Suppressor macrophage (primary cell): ENCODE measurements at places on chromosomes 4 and X.

- no peak for DNase-seq
Measured at GRCh38 chr4:39365360-39365759, 802 bp downstream of the RFC1 start.

- DNase-seq = no peak
Measured at GRCh38 chr4:10639664-10640063, 44.9 kb downstream of the CLNK start.

- DNase-seq = no peak
Measured at GRCh38 chr4:155571184-155571944, 95.3 kb upstream of the GUCY1A1 start.

GRCh38 chrX:115652221-115652620 lies 91.2 kb downstream of the PLS3 start:
- no peak for DNase-seq

- DNase-seq = no peak
Measured at GRCh38 chr4:169727616-169728015, 30.1 kb downstream of the HPF1 start.

GRCh38 chr4:143473334-143474126 lies 40.0 kb upstream of the SMARCA5 start:
- peak; percentile 7 for DNase-seq

DNA sequence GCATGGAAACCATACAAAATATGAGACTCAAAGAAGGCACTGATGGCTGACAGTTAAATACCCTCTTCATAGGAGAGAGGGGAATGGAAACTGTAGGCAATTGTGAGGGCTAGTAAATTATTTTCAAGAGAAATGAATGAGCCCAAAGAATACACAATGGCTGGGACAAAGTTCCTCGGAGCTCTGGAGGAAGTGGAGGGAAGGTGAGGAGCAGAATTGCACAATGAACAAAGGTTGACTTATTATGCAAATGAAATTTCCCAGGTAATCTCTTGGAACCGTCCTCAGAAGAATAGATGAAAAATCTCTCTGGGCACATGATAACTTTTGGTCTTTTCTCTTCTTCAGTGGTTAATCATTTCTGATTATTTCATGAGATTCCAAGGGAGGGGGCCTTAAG lies 202.6 kb upstream of the VCX start:
- no peak for DNase-seq

- DNase-seq = no peak
Measured at GRCh38 chrX:40531056-40531826, 49.5 kb upstream of the ATP6AP2 start.

DNA sequence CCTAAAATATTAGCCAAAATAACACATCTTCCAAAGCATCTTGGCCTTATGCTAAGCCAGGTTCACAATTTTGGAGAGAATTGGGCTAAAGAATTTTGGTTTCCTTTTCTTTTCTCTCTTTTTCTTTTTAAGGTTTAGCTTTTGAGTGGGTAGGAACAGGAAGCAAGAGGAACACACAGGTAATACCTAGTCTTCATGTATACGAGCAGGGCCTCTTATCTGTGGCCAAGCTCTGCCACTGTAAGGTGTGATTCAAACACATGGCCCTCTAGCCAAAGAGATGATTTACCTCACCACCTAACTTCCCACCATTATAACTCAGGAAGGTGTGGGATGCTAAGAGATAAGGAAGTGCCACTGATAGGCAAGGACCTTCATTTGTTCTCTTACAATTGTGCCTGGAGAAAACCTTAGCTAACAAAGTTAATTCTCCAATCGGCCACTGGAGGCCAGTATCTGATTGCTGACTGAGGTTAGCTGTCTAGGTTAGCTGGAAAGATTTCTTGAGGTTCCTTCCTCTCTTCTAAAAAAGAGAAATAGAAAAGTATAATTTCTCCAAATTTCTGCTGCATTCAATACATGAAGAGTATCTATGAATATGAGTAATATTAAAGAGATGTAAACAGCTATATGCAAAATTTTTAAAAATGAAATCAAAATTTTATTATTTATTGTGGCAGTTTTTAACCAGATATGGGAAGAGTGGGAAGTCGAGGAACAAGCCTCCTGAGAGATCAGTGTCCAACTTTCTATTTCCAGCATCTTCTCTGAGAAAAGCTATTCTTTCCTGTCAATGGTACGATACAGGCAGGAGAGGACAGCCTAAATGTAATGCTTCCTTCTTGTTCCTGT lies 30.1 kb upstream of the BBS7 start:
- peak; percentile 73 for DNase-seq

- no peak for DNase-seq
Measured at GRCh38 chr4:7535619-7536018, 100.9 kb upstream of the PSAPL1 start.
